T-helper 2 cell (primary cell): ENCODE measurements at places on chromosomes 7 and 10.
A peak's percentile ranks its signal among the peaks of the same experiment; 100 is the strongest.

GRCh38 chr7:79282070-79282694, 171.3 kb downstream of the MAGI2 start:
- no peak for DNase-seq

- no peak for DNase-seq
Observed at GRCh38 chr10:132548106-132548823, 10.7 kb downstream of the INPP5A start.

DNA sequence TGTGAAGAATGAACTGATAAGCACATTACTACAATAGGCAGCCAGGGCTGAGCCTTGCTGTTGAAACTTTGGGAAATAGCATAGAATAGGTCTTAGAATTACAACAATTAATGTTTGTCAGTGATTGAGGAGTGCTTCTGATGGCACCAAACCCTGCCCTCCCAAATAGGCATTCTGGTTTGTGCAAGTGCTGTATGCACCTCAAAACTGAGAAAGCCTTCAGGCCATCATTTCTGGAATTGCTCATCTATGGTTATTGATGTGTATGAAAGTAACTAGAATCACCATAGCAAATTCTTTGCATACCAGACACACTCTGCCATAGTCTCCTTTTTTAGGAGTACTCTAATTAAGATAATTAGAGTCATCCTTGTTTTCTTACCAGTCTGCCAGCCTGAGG, 585.0 kb upstream of the MBL2 start:
- no peak for DNase-seq

DNA sequence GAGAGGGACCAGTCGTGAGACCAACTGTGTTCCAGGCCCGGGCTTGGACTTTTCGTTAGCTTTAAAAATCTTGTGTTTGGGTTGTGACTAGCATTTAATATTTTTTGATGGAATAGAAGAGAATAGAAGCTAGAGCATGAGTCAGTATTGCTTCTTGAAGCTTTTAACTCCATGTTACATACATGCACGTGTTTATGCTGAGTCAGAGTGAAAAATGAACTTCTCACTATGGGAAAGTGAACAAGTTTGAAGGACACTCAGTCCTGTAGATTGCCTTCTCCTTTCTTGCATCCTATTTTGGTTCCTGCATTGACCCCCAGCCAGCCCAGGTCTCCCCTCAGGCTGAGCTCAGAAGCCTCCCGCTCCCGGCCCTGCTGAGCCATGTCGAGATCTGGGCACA, 31.8 kb downstream of the GHRHR start:
- DNase-seq, result no peak

GRCh38 chr10:3355536-3355935, 183.0 kb upstream of the PITRM1 start:
- no peak for DNase-seq

DNA sequence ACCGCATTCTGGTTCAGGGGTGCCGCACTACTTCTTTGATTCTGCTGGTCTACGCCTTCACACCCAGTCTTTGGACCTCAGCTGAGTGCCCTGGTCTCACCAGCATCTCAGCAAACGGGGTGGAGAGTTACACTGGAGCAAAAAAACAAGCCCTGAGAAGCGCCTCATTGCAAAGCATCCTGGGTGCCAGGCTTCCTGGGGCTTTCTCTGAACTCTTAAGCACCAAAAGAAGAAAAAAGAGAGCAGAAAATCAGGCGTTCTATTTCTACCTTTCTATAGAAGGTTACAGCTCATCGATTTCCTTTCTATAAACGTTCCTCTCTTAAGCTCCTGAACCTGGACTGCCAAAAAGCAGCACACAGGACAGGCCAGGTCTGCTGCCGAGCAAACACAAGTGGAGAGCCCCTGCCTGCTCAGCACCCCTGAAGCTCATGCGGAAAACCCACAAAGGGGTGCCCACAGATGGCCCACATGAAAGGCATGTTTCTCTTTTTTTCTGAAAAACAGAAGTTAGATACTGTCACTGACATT, 217.9 kb downstream of the SFMBT2 start:
- DNase-seq, result peak; percentile 49

GRCh38 chr10:81031774-81032173, 494.1 kb downstream of the SH2D4B start:
- no peak for DNase-seq

GRCh38 chr7:100894860-100895700, 608 bp downstream of the ACHE start:
- DNase-seq, result peak; percentile 29

DNA sequence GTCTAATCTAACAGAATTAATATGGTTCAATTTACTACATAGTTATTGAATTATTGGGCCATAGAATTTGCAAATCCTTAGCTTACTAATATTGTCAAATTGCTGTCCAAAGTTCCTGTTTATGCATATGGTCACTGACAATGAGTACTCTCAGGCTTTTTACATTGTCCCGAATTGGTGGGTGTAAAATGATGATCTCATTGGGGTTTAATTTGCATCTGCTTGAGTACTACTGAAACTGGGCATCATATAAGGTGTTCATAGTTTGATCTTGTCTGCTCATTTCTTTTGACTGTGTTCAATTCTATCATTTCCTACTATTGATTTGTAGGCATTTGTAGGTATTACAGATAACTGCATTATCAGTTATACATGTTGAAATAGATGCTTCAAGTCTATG, 12.7 kb downstream of the ABCA13 start:
- no peak for DNase-seq

- no peak for DNase-seq
Observed at GRCh38 chr10:82737549-82737948, 862.6 kb downstream of the NRG3 start.

GRCh38 chr7:135728136-135728669, at the start of gene SLC13A4:
SLC13A4 (minus strand) TSS chr7:135728186; CDS start chr7:135727496, 690 bp downstream.
- DNase-seq, result no peak

DNA sequence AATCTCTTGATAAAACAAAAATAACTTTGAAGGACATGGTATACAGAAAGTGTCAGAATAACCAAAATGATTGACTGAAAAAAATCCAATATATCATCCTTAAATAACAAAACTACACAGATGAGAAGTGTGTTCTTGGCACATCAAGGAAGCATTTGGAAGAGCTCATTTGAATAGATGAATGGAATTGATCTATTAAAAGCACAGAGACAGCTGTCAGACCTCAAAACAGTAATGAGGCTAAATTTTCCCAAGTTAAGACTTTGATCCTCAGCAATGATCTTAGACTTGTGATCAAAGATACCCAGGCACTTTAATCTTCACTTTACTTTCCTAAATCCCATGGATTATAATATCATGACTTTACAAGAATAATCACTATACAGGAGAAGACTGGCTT, 395.4 kb upstream of the NFE2L3 start:
- no peak for DNase-seq

GRCh38 chr7:99560834-99561736, 2.6 kb downstream of the ZNF655 start:
- DNase-seq, result no peak

DNA sequence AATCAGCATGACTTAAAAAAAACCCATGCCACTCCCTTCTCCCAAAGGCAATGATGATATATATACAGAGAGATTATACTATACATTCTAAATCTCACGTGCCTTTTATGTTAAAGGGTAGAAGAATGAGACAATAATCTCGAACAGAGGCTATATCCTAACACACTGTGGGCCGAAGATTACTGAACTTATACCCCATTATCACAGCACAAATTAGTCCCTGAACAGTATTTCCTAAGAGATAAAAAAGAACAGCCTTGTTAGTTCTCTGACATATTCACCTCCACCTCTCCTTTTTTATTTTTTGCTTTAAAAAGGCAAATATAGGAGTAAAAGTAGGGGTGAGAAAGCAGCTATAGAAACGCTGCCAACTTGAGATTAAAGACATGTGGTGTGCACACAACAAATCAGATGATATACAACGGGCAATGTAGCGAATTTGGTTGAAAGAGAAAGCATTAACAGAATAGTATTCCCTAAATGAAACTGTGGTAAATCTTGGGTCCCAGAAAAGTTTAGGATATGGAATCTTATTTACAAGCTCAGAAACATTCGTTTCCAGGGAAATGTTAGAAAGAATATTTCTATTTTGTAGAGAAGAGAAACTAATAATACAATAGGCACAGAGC, 69.5 kb downstream of the JMJD1C start:
- no peak for DNase-seq

DNA sequence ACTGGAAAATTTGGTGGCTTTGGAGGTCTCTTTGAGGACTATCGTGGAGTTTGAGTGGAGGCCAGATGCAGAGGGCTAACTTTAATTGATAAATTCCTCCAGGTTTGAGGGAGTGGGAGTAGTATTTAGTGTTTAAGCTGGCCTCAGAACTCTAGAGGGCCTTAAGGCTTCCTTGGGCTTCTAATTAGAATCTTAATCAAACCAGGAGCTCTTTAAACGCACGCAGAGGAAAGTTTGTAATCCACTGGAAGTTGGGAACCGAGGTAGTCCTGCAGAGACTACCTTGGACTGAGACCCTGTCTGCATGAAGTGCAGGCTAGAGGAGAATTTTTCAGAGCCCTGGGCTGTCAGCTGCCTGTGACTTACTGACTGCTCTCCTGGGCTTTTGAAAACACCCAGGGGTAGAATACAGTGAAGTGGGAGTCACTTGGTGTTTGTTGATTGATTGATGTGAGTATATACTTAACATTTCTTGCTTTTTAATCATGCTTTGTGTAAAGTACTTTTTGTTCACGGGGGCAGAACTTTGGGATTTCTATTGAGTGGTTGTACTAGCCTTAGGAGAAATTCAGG, 5.9 kb downstream of the SPAG6 start:
- DNase-seq, result no peak

- no peak for DNase-seq
Observed at GRCh38 chr7:148356303-148356702, 234.3 kb upstream of the C7orf33 start.

DNA sequence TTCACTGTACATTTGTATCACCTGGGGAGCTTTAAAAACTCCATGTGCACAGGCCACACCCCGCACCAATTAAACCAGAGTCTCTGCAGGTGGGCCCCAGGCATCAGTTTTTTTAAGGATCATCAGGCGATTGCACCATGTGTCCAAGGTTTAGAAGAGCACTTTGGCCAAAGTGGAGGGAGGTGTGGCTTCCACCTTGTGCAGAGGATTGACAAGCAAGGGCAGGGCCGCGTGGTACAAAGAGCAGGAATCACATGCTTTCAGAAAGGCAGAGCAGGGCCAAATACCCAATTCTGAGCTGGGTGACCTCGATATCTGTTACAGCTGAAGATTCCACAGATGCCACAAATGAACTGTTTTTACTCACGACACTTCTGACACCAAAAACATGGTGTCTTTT, 52.4 kb downstream of the NOC3L start:
- DNase-seq, result no peak

- no peak for DNase-seq
Observed at GRCh38 chr10:125820701-125821100, 2.4 kb downstream of the UROS start.
